ENCODE measurements at places on chromosomes 7 and 10.

DNA sequence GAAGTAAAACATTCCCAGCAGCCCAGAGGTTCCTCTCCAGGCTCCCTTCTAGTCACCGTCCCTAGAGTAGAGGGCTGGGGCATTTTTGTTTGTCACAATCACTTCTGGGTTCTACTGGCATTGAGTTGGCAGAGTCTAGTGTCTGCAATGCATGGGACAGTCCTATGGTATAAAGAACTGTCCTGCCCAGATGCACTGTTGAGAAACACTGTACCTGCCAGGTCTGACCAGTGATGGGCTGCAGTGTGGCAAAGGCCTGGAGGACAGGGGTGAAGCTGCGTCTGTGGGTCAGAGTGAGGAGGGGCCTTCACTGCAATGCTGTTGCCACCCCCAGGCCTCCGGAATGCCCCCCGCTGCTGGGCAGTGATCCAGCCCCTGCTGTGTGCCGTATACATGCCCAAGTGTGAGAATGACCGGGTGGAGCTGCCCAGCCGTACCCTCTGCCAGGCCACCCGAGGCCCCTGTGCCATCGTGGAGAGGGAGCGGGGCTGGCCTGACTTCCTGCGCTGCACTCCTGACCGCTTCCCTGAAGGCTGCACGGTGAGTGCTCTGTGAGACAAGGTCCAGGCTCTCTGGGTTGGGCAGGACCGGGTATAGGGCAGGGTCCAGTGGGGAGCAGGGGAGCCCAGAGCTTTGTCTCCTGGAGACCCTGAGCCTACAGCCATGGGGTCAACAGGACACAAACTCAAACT, 14.8 kb downstream of the SMO start:
- DNase-seq, result no peak

DNA sequence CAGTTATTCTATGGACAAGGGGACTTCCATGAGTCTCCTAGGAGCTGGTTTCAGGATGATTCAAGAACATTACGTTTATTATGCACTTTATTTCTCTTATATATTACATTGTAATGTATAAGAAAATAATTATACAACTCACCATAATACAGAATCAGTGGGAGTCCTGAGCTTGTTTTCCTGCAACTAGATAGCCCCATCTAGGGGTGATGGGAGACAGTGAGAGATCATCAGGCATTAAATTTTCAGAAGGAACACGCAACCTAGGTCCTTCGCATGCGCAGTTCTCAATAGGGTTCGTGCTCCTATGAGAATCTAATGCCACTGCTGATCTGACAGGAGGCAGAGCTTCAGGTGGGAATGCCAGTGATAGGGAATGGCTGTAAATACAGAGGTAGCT, 137.9 kb downstream of the ANKRD30A start:
- DNase-seq, result no peak

DNA sequence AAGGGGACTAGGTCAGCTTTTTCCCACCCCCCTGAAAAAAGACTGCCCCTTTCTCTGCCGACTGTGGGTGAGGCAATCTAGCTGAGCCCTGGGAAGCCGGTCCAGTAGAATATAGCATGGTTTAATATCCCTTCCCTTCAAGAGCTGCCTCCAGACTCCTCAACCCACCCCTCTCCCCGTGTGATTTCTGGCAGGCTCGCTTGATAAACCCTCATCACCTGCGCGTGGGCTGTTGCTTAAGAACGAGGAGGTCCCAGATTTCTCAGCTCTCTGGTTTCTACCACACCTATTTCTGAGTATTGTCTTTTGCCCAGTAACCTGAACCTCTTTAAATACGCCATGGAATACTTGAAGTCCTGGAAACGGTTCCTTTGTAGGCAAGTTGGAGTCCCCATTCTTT, 2.0 kb upstream of the LRRC4 start:
- DNase-seq, result no peak

- no peak for DNase-seq
Measured at GRCh38 chr10:121098751-121099150, 247.6 kb downstream of the WDR11 start.

GRCh38 chr7:106693677-106694353, 32.9 kb upstream of the CCDC71L start:
- no peak for DNase-seq

DNA sequence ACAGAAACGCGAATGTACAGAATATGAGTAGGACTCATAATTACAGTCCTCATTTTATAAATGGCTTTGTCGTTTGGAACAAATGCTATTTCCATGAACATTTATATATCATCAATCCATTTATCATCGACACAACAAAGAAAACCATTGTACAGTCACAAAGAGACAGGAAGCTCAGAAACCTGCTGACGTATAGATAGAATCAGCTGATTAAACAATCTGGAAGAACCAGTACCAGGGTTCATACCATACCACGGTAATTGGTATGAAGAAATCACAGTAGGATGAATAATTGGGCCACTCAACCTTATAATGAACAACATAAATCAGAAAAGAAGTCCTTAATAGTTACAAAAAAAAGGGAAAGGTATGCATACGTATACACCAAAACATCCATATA, 295.0 kb downstream of the PARD3 start:
- no peak for DNase-seq

- DNase-seq, result no peak
Measured at GRCh38 chr7:135879233-135879632, 97.9 kb downstream of the MTPN start.

DNA sequence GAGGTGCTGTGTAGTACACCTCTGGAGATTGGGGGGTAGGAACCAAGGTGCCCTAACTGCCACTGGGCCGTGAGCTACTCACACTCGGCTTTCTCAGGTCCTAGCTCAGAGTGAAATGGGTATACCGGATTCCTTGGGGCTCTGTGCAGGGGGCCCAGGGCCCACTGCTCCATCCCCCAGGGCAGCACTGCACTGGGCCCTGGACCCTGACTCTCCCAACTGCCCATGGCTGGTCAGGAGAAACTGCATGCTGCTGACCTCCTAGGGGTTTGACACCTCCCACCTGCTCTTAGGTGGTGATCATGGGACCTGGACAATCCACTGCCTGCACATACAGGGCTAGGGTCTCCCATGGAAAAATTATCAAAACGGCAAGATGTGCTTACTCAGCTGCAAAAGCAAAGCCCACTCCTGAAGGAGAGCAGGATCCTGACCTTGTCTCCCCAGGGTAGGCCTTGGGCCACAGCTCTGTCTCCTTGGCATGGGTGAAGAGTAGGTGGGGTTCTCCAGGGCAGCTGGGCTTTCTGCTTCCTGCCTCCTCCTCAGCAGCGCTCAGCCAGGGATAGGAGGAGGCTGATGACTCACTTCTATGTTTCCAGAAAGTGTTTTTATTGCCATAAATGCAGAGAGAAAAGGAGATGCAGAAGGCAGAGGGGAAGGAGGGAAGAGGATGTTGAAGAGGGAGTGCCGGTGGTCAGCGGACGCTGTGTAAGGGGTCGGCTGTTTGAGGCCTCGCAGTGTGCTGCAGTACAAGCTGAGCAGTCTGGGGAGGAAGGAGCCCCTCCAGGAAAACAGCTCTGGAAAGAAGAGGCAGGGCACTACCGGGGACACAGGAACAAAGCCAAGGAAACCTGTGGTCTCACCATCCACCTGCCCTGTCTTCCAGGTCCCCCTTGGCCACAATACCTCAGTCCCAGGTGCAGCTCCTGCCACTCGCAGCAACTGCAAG, 107.8 kb downstream of the ARHGAP22 start:
- DNase-seq, result no peak

GRCh38 chr7:120856621-120857352, 1.2 kb downstream of the TSPAN12 start:
- no peak for DNase-seq

- DNase-seq, result no peak
Measured at GRCh38 chr10:132911786-132912097, 30.6 kb downstream of the CFAP46 start.

DNA sequence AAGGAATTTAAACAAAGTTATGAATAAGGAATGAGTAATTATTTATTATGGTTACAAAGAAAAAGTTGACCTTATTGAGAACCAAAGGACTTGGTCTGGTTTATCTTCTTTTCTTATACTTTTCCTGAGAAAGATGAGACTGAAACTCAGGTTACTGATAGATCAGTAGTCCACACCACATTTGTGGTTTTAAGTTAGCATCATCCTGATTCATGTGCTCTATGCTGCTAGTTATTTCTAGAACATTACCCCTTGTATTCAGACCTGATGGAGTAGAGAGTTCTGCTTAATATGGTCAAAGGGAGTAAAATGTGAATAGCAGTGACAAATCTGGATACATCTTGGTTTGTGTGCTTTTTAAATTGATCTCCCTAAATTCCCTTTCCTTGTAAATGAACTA, 63.8 kb downstream of the FOXP2 start:
- no peak for DNase-seq

DNA sequence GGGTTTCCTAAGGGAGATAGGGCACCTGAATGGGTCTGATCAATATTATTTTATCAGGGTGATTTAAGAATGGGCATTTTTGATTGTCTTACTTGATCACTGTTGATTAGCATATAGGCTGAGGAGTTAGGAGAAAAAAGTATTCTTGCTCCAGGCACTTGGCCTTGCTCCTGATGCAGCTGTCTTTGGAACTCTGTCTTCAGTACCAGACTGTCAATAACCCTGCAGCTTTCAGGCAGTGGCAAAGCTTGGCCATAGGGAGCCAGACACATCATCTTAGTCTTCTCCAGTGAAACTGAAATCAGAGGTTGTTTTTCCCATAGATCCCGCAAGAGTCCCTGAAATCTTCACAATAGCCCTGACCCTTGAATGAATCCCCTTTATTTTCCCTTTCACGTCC, 47.2 kb downstream of the EXOC4 start:
- no peak for DNase-seq

GRCh38 chr7:907158-907980, 31.0 kb downstream of the GET4 start:
- DNase-seq, result no peak

DNA sequence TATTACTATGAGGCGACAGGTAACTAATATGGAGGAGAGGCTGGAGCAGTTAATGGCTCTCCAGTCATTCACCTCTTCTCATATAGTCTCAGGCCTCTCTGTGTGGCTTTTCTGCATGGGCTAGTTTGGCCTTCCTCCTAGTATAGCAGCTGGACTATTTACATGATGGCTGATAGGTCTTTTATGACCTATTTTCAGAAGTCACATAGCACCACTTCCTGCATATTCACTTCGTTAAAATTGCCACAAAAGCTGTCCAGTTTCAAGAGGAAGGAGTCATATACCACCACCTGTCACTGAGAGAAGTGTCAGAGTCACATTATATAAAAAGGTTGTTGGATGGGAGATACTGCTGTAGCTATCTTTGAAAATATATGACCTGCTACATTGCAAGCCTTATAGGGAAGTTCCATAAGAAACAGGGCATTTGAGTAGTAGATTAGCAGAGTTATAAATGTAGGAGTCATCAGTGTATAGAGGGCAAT, 8.0 kb upstream of the DMTF1 start:
- no peak for DNase-seq

- DNase-seq, result peak; percentile 3
Measured at GRCh38 chr7:37081436-37081835, 357.1 kb upstream of the AOAH start.

GRCh38 chr7:421136-421991, 98.3 kb downstream of the PDGFA start:
- no peak for DNase-seq

- DNase-seq, result no peak
Measured at GRCh38 chr10:128713874-128714570, 587.8 kb upstream of the MKI67 start.

DNA sequence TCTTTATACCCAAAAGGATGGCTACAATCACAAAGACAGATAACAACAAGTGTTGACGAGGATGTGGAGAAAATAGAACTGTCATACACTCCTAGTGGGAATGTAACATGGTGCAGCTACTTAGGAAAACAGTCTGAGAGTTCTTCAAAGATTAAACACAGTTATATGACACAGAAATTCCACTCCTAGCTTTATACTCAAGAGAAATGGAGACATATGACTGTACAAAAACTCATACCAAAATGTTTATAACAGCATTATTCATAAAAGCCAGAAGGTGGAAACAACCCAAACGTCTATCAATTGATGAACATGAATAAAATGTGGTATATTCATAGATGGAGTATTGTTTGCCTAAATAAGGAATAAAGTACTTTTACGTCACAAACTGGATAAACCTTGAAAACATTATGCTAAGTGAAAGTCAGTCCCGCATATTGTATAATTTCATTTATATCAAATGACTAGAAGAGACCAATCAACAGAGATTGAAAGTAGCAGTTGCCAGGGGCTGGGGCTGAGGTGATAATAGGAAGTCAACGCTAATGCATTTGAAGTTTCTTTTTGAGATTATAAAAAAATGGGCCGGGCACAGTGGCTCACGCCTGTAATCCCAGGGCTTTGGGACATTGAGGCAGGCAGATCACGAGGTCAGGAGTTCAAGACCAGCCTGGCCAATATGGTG, 61.6 kb upstream of the SRPK2 start:
- DNase-seq, result no peak

GRCh38 chr10:4569151-4569550, 256.9 kb upstream of the AKR1E2 start:
- no peak for DNase-seq

DNA sequence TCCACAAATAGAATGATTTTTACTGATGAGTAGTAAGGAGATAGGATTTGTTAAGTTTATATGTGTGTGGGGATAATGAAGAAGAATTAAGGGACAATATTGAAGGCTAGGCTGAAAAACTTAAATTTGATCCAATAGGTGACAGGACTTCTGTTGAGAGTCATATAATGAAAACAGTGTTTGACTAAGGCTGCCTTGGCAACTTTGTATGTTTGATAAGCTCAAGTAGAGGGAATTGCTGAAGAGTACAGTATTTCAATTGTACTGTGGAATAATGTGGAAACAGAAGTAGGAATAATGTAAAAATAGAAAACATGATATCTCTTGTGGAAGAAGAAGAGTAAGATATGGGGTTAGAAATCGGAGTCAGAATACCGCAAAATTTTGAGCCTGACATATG, 10.5 kb downstream of the R3HCC1L start:
- no peak for DNase-seq

DNA sequence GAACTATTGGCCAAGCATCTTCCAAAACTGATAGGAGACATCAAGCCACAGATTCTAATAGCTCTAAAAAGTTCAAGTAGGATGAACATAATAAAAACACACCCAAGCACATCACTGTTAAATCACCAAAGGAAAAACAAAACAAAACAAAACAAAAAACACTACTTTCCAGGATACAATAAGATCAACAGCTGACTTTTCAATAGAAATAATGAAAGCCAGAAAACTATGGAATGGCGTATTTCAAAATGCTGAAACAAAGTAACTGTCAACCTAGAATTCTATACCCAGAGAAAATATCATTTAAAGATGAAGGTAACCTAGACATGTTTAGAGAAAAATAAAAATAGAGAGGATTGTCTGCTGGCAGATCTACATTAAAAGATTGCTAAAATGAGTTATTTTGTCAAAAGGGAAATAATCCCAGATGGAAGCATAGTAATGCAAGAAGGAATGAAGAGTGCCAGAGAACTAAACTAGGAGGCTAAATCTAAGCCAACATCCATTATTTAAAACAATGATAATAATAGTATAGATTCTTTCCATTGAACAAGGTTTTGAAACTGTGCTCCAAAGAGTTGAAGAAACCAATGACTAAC, 13.9 kb downstream of the TUBAL3 start:
- no peak for DNase-seq

DNA sequence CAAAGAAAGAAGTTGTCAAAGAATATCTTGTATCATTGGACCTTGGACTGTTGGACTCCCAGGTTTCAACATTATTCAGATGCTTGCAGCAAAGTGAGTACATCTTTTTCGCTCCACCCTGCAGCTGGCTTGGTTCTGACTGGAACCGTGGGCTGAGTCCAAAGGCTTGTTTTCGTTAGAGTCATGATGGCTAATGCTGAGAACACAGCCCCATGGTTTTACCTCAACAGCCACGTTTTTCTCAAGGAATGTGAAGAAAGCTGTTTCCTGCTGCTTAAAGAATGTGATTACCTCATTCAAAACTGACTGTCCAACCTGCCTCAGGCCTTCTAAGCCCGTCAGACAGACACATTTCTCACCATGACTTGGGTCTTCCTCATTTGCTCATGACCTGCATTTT, 69.5 kb downstream of the STEAP1B start:
- DNase-seq, result no peak
